Activated naive CD8-positive, alpha-beta T cell treated with anti-CD3 and anti-CD28 coated beads, Interleukin-2, amount 10 ng/mL, durations not matched to agents 7 days and 5 days (primary cell): ENCODE measurements at places on chromosomes 11 and 22. TPM values are rescaled to one million over a fixed set of nuclear protein-coding genes. Genes with fewer than 3 reads are reported as not detected.

DNA sequence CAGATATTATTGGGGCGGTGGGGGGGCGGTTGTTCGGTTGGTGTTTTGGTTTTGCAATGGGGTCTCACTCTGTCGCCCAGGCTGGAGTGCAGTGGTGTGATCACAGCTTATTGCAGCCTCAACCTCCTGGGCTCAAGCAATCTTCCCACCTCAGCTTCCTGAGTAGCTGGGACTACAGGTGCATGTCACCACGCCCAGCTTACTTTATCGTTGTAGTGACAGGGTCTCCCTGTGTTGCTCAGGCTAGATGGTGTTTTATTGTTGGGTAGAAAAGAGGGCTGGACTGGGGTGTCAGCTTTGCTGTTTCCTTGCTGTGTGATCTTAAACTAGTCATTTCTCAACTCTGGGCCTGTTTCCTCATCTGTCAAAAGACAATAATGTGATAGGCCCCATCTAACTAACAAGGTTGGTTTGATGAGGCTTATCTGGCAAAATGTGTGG lies 17.5 kb upstream of the MYH9 start:
- peak overlapping the region; percentile 95 for H3K27ac ChIP-seq
- no peak for DNase-seq
- no peaks in the 10 kb centered on the region for H3K36me3 ChIP-seq
- H3K4me3 ChIP-seq: peak overlapping the region; percentile 57

DNA sequence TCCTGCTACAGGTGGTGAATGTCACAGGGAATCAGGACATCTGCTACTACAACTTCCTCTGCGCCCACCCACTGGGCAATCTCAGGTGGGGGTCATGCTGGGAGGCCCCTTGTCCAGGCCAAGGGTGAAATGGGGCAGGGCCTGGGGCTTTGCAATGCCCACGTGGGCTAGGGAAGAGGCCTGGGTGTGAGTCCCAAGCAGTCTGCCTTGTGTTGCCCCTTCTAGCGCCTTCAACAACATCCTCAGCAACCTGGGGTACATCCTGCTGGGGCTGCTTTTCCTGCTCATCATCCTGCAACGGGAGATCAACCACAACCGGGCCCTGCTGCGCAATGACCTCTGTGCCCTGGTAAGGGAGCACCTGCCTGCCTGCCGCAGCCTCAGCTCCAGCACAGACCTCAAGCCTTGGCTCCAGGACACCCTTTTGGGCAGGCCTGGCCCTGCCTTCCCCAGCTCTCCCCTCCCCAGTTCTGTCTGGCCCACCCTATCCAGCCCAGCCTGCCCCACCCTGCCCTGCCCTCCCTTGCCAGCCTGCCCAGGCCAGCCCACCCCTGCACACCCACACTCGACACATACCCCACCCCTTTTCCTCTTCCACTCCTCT lies 9.1 kb upstream of the TAGLN start:
- no peak overlapping the region for H3K27ac ChIP-seq
- H3K27me3 ChIP-seq: no peaks in the 10 kb centered on the region
- no peak overlapping the region for H3K4me3 ChIP-seq
- peaks cover 2% of the 10 kb centered on the region for H3K36me3 ChIP-seq
- H3K4me1 ChIP-seq: peaks cover 3% of the 10 kb centered on the region
- DNase-seq: peak; percentile 17

DNA sequence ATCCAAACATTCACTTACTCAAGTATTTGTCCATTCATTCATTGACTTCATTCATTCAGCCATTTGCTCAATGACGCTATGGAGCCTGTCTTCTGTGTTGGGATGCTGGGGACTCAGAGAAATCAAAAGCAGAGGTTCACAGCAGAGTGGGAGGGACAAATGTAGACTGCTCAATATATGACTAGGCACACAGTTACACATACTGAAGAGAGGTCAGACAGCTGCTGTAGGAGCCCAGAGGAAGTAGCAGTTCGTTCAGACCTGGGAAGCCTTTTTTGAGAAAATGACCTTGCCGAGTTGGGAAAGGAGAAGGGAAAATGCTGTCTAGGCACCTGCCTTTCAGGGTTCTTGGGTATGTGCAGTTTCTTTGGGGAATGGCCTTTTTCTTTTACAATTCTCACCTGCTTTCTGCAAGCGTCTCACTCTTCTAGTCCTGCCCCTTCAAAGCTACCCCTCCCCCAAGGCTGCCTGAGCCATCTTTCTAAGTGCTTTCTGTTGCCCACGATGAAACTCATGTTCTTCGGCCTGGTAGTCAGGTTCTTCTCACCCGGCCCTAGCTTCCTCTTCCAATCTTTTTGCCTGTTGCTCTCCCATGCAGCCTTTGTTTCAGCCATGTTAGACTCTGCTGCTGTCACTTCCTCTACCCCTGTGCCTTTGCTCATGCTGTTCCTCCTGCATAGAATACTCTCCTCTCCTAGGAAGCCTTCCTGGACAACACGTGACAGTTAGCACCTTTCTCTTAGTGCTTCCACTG lies 4.2 kb upstream of the UVRAG start:
- H3K27me3 ChIP-seq: peaks cover 10% of the 10 kb centered on the region
- peaks cover 5% of the 10 kb centered on the region for H3K4me1 ChIP-seq
- no peak overlapping the region for H3K27ac ChIP-seq

DNA sequence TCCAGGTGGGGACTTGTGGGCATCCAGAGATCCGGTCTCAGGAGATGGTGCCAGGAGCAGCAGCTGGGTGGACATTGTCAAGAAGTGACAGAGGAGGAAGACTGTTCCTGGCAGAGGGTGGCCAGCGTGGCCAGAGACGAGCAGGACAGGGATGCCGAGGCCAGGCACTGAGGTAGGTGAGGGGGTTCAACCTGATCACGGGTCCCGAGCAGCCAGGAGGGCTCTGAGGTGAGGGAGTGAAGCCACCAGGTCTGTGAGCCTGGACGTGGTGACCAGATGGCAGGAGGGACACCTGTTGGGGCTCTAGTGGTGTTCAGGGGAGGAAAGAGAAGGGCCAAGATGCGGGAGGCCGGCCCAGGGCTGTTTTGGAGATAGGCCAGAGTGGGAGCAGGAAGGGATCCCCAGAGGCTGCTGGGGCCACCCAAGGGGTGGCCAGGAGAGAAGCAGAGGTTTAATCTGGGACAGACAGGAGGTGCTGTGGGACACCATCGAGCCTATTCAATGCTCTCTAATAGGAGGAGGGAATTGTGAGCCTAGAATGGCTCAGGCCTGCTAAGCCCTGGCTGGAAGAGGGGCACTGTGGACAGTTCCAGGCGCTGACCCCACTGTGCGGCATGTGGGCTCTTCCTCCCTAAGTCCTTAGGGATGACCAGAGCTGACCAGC lies 6.3 kb downstream of the PPM1F start:
- peaks cover 4% of the 10 kb centered on the region for H3K36me3 ChIP-seq
- no peak overlapping the region for H3K4me3 ChIP-seq
- DNase-seq: no peak
- no peaks in the 10 kb centered on the region for H3K27me3 ChIP-seq

DNA sequence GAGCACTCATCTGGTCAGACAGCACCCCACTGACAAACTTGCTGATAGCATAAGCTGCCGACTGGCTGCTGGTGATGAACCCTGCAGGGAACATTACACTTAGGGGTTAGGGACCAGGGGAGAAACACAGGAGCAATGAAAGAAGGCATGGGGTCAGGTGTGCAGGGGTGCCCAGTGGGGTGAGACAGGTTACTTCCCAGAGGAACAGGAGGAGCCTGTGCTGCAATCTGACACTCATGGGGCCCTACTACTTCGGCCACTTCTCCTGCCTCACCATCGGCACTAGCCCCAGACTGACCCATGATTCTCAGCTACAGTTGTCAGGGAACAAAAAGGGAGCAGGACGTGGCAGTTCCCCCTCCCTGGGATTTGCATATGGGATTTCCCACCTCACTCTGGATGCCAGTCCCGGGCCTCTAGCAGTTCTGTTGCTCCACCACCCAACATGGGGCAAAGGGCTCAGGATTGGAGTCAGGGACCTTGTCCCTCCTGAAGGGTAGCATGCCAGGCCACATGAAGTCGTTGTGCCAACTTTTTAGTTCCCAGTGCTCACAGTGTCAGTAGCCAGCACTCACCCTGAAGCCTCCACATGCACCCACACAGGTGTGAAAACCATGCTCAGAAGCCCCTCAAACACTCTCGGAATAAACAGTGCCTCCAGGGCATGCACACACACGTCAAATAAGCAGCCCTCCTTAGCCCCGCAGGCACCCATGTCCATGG lies 2.2 kb downstream of the SLC37A4 start:
- H3K4me3 ChIP-seq: no peak overlapping the region
- H3K27ac ChIP-seq: no peak overlapping the region
- H3K4me1 ChIP-seq: peaks cover 32% of the 10 kb centered on the region
- no peaks in the 10 kb centered on the region for H3K27me3 ChIP-seq

- peak overlapping the region; percentile 58 for H3K27ac ChIP-seq
- peaks cover 14% of the 10 kb centered on the region for H3K36me3 ChIP-seq
- peaks cover 4% of the 10 kb centered on the region for H3K4me1 ChIP-seq
- H3K27me3 ChIP-seq: no peaks in the 10 kb centered on the region
- DNase-seq: no peak
Observed at GRCh38 chr22:42805016-42805997, 51.8 kb downstream of the ARFGAP3 start.

- no peaks in the 10 kb centered on the region for H3K27me3 ChIP-seq
- peaks cover 26% of the 10 kb centered on the region for H3K36me3 ChIP-seq
- peaks cover 11% of the 10 kb centered on the region for H3K4me1 ChIP-seq
- no peak overlapping the region for H3K27ac ChIP-seq
Observed at GRCh38 chr11:73413256-73413655, 37.1 kb downstream of the RELT start.

DNA sequence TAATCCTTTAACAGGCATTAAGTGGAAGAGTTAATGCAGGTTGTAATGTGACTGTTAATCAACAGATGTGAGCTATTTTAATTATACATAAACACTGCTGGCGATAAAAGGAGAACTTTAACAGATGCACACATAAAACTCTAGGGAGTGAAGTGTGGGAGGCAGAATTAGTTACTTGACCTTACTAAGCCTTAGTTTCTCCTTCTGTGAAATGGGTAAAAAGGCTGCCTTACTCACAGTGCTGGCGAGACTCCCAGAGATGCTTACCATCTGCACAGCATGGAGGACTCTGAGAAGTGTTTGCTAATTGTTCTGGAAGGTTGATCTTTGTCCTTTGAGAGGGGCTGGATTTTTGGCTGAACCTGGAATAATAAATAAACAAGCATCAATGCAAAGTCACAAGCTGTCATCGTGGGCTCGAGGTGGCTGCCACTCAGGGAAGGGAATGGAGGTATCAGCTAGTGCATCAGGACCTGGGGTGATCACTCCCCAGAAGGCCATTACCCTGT lies 58.6 kb upstream of the MPEG1 start:
- H3K4me3 ChIP-seq: no peak overlapping the region
- H3K27ac ChIP-seq: peak overlapping the region; percentile 27
- no peaks in the 10 kb centered on the region for H3K27me3 ChIP-seq
- H3K4me1 ChIP-seq: peaks cover 16% of the 10 kb centered on the region
- no peak for DNase-seq

- H3K27ac ChIP-seq: no peak overlapping the region
- DNase-seq: no peak
- H3K4me3 ChIP-seq: no peak overlapping the region
- no peaks in the 10 kb centered on the region for H3K27me3 ChIP-seq
- H3K4me1 ChIP-seq: peaks cover 3% of the 10 kb centered on the region
Observed at GRCh38 chr11:2652333-2653197, 47.2 kb downstream of the KCNQ1OT1 start.

GRCh38 chr11:10317151-10317755 lies 12.4 kb downstream of the ADM start:
- H3K36me3 ChIP-seq: no peaks in the 10 kb centered on the region
- H3K27me3 ChIP-seq: peaks cover 11% of the 10 kb centered on the region
- DNase-seq: no peak

GRCh38 chr22:43312608-43313007 lies 30.6 kb downstream of the SCUBE1 start:
- no peak for DNase-seq
- H3K27me3 ChIP-seq: peaks cover 8% of the 10 kb centered on the region
- H3K27ac ChIP-seq: no peak overlapping the region
- H3K36me3 ChIP-seq: no peaks in the 10 kb centered on the region
- H3K4me1 ChIP-seq: no peaks in the 10 kb centered on the region

DNA sequence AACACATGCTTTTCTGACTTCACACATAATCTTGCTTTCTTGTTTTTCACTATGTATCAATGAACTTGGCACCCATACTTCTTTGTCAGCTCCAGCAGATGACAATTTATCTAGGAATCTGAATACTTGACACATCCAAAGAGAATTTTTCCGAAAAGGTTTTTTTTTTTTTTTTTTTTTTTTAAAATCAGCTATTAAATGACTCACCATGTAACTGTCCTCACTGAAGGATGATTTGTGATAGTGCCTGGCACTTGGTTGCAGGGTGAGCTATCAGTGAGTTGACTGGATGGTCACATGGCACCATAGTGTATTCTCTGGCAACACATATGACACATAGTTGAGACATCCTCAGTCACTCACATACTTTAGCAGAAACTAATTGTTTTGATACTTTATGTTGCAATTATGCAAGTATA lies 133.4 kb upstream of the E2F8 start:
- H3K4me3 ChIP-seq: no peak overlapping the region
- H3K27me3 ChIP-seq: peaks cover 12% of the 10 kb centered on the region
- no peak overlapping the region for H3K27ac ChIP-seq
- no peak for DNase-seq
- H3K36me3 ChIP-seq: no peaks in the 10 kb centered on the region

- no peaks in the 10 kb centered on the region for H3K4me1 ChIP-seq
- H3K36me3 ChIP-seq: no peaks in the 10 kb centered on the region
- H3K4me3 ChIP-seq: no peak overlapping the region
- H3K27ac ChIP-seq: no peak overlapping the region
- H3K27me3 ChIP-seq: peaks cover 3% of the 10 kb centered on the region
Observed at GRCh38 chr11:30758012-30758411, 171.9 kb upstream of the MPPED2 start.

GRCh38 chr11:59267196-59267595 lies 54.5 kb upstream of the MPEG1 start:
- H3K4me1 ChIP-seq: no peaks in the 10 kb centered on the region
- DNase-seq: no peak
- H3K27me3 ChIP-seq: no peaks in the 10 kb centered on the region
- H3K36me3 ChIP-seq: no peaks in the 10 kb centered on the region

GRCh38 chr11:8768625-8769333 lies 86.2 kb downstream of the RPL27A start:
- no peak for DNase-seq
- H3K36me3 ChIP-seq: no peaks in the 10 kb centered on the region
- H3K4me3 ChIP-seq: no peak overlapping the region
- peaks cover 3% of the 10 kb centered on the region for H3K27me3 ChIP-seq

GRCh38 chr11:85886089-85887056 lies 31.2 kb downstream of the CCDC83 start:
- peaks cover 10% of the 10 kb centered on the region for H3K27me3 ChIP-seq
- H3K4me1 ChIP-seq: no peaks in the 10 kb centered on the region
- H3K36me3 ChIP-seq: no peaks in the 10 kb centered on the region

DNA sequence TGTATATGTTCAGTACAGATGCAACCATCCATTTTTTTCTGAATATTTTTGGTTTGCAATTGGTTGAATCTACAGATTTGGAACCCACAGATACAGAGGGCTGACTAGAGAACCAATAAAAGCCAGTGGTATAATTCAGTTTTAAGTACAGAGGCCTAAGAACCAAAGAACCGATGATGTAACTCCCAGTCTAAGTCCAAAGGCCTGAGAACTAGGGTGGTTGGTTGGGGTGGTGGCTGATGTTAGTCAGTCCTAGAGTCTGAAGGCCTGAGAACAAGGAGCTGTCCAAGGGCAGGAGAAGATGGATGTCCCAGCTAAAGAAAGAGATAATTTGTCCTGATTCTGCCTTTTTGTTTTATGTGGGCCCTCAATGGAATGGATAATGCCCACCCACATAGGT lies 48.7 kb upstream of the LIN7C start:
- no peaks in the 10 kb centered on the region for H3K27me3 ChIP-seq
- no peaks in the 10 kb centered on the region for H3K36me3 ChIP-seq
- H3K27ac ChIP-seq: no peak overlapping the region

Gene CHID1
- total RNA-seq: 39.7 TPM

Gene MPPED1
- total RNA-seq: not detected

Gene H19
- total RNA-seq: not detected

Gene IGSF22
- total RNA-seq: 2.5 TPM

Gene EXPH5
- 3.7 TPM for total RNA-seq

Gene VPS37C
- total RNA-seq: 6.0 TPM

Gene RAG1
- total RNA-seq: 0.14 TPM
